ENCODE measurements at places on chromosomes 11 and 22. TPM values are rescaled to one million over a fixed set of nuclear protein-coding genes. Genes with fewer than 3 reads are reported as not detected.

Gene VSIG2
- total RNA-seq = 0.51 TPM

DNA sequence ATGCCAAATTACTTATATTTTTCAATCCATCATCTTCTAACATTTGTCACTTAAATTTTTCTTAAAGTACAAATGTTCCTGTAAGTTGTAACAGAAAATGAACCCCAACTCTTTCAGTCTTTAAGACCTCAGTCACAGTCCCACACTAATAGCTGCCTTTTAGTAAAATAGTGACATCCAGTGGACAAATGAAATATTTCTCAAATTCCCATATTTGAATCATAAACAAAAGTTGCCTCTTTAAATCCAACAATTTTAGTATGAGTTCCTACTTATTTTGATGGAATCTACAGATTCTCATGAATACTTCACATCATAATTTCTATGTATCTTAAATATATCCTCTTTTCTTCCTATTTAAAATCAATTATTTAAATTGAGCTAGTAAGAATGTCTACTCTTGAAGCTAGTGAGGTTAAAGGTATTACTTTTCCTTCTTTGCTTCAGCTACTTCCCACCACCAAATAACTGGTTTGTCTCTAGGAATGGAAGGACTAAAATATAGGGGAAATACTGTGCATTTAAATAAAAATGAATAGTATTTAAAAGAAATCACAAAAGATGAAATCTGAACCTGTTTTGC, 9.2 kb downstream of the LIN7C start:
- peak; percentile 50 for DNase-seq

Gene TIMP3
- total RNA-seq = 197 TPM

Gene APOL2
- 57.7 TPM for total RNA-seq

GRCh38 chr11:117950993-117951961, 22.1 kb upstream of the TMPRSS13 start:
- DNase-seq = no peak

- DNase-seq = no peak
These were observed 120.0 kb upstream of the C11orf58 start for GRCh38 chr11:16618431-16618830.

DNA sequence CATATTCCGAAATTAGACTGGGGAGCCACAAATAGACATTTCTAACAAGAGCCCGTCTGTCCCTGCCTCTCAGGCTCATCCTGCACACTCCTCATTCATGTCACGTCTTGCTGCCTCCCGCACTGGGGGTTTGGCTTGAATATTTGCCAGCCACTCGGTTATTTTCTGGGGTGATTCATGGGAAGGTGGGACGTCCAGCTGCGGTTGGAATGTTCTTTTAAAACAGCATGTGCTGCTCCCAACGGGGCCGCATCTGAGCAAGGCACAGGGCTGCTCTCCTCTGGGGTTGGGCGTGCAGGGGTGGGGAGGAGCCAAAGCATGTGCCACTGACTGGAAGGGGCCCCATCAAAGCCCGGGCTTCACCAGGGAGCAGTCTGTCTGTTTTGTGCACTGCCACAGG, 25.9 kb upstream of the SLC5A4 start:
- DNase-seq = no peak

- peak; percentile 43 for DNase-seq
These were observed 41.8 kb downstream of the OSBPL5 start for GRCh38 chr11:3123305-3123704.

DNA sequence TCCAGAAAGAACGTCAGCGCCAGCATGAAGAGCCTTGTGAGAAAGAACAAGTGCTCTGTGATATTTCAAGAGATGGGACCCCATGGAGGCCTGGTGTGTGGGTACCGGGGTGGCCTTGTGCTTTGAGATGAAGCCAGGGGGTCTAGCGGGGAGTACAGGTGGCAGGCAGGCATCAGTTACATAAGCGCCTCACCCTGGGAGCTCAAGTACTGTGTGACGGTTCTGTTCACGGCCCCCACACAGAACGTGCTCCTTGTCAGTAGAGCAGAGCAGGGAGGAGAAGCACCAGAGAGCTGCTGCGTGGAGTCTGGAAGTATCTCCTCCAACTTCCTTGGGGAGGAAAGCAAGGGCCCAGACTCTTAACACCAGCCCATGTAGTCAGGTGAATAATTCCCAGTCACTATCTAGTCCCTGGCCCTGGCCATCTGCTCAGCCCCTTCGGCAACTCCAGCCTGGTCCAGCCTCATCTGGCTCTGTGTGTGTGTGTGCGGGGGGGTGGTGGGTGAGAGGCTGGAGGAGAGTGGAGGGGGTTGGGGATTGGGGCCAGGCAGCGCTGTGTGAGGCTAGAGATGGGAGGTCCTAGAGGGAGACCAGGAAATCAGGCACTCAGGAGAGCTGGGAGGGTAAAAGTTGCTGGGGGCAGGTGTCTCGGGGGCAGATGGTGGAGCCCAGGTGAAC, 32.4 kb downstream of the MCM5 start:
- no peak for DNase-seq

- DNase-seq = no peak
These were observed 6.4 kb downstream of the DGKZ start for GRCh38 chr11:46353698-46354097.

DNA sequence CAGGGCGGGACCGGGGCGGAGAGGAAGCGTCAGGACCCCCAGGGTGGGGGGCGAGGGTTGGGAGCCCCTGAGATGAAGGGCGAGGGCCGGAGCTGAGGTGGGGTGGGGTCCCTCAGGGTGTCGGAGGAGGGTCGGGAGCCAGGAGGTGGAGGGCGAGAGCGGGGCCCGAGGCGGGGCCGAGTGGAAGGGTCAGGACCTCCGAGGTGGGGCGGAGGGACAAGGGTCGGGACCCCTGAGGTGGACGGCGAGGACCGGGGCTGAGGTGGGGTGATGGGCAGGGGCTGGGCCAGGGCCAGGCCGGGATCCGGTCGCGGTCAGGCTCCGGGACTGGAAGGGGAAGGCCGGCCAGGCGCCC, 409 bp downstream of the SMC1B start:
- no peak for DNase-seq

Gene ALDH3B2
- not detected for total RNA-seq

DNA sequence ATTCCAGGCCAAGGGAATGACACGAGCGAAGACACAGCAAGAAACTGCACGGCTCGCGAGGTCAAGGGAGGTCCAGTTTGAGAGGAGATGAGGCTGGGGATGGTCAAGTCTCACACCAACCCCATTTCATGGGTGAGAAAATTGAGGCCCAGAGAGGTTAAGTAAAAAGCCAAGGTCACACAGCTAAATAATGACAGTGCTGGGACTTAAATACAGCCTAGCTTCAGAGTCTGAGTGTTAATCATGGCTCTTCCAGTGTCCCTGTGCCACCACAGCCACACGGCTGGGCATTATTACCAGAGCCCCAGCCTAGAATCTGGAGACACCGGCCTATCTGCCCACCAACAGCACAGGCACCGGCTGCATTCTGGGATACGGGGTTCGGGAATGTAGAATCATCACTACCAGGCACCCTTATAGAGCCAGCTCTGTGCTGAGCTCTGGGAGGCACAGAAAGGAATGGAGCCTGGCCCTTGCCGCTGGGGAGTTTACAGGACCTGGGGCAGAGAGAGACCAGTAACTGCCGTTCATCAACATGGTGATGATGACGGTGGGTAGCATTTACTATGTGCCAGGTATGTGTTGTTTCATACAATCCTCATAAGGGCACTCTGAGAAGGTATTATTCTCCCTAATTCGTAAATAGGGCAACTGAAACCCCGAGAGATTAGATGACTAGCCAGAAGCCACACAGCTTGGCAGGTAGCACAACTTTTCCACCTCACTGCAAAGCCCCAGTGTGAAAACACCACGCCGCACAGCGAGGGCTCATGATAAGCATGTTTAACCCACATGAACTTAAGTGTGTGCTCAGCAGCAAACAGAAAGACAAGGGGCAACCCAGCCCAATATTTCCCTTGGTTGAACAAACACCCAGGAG, 51.8 kb downstream of the CD6 start:
- no peak for DNase-seq

Gene TMEM45B
- 0.51 TPM for total RNA-seq

DNA sequence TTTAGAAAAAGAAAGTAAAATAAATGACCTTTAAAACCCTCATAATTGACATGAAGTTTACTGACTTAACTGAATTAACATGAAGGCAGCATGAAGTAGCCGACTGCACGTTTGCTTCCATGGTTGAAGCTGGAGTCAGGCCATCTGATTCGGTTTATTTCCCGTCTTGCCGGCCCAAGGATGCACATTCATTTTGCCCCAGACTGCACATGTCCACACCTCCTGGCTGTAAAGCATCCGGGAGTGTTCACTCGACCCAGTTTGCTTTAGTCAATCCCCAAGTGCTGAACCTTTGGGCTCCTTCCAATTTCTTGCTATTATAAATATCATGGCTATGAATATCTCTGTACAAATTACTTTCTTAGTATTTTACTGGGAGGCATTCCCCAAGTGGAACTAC, 17.7 kb upstream of the TUB start:
- DNase-seq = no peak
